SK-N-MC (cell line): ENCODE measurements at places on chromosomes 7 and 10.

GRCh38 chr7:105304040-105304895 is 84.5 kb downstream of the SRPK2 start:
- DNase-seq, result no peak

DNA sequence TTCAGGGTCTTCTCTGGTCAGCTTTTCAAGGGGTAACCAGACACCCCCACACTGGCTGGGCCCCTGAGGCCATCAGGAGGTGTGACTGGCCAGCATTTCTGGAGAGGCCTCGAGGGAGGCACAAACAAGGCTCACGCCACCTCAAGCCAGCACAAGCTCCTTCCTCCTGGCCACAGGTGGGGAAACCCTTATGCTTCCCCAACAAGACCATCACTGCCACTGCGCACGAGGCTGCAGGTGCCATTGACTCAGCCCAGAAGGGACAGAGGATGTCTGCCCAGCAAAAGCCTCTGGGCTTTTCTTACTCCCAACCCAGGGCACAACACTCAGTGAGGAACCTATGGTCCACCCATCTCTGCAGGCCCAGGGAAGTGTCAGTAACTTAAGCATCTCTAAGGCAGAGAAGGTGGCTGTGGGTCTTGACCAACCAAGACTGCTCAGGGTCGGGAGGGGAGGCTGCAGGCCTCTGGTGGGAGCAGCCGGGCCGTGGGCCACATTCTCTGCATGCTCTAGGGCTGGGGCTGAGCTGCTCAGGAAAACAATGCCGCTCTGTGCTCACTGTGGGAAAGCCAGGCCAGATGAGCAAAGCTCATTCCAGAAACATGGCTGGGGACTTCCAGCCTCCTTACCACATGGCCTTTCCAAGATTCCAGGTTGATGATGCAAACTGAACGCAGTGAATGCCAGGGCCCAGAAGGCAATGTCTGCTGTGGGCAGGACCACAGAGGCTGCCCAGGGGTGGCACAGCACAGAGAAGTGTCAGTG is 24.2 kb upstream of the RASSF4 start:
- no peak for DNase-seq

- no peak for DNase-seq
Observed at GRCh38 chr10:14325325-14325955, 5.3 kb downstream of the FRMD4A start.

DNA sequence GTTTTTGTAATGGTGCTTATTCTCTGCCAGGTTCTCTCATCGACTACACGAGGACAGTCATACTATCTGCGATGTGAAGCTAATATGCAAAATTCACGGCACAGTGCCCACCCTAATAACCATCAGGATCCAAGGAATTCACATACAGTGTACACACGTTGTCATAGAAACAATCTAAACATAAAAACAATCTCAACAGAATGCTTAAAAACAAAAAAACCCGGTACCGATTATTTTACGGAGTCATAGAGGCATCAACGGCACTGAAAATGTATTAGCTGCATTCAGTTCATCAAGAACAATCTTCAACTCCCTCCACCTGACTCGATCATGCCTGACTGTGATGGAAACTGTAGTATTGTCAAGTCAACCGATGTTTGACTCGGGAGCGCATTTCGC is 628 bp downstream of the MRPS33 start:
- no peak for DNase-seq

DNA sequence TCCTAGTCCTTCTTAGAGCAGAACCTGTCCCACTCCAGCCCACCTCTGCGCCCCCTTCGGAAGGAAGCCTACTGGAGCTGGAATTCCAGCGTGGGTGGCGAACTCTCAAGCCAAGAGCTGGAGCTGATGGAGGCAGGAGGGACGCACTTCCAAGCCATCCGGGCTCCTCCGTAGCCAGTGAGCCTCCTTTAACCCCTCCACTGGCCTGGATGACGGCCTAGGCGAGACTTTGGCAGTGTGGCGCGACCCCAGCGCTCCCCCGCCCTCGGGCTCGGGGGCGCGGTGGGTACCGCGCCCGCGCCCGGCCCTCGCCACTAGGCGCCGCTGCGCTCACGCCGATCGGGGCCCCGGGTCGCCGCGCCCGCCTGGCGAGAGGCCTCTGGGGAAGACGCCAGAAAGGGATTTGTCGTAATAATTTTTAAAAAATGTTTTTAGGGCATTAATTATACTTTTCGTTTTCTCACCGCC is 5.1 kb upstream of the EMX2 start:
- DNase-seq, result no peak

GRCh38 chr7:36372156-36372555 is 17.5 kb upstream of the ANLN start:
- no peak for DNase-seq

GRCh38 chr7:91474074-91474473 is 209.8 kb downstream of the FZD1 start:
- DNase-seq, result no peak

DNA sequence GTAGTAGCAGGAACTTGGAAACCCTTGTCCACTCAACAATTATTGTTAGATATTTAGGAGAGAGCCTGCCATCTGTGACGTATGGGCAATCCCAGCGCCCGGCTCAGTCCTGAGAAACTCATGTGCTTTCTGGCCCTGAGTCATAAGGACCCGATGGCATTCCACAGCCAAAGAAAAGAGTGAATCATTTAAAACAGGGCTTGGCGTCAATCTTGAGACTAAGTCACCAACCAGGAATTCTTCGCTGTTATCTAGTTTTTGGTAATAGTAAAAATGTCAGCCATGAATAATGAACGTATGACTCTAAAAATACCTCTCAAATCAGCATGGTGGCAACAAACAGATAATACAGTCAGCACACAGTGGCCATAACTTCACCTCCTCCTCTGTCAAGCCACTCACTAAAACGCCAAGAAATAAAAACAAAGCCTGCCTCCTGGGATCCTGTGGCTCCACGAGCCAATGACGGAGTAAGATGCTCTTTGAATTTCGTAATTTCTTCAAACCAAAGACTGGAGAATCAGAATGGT is 140.8 kb downstream of the ADAM12 start:
- DNase-seq, result no peak

DNA sequence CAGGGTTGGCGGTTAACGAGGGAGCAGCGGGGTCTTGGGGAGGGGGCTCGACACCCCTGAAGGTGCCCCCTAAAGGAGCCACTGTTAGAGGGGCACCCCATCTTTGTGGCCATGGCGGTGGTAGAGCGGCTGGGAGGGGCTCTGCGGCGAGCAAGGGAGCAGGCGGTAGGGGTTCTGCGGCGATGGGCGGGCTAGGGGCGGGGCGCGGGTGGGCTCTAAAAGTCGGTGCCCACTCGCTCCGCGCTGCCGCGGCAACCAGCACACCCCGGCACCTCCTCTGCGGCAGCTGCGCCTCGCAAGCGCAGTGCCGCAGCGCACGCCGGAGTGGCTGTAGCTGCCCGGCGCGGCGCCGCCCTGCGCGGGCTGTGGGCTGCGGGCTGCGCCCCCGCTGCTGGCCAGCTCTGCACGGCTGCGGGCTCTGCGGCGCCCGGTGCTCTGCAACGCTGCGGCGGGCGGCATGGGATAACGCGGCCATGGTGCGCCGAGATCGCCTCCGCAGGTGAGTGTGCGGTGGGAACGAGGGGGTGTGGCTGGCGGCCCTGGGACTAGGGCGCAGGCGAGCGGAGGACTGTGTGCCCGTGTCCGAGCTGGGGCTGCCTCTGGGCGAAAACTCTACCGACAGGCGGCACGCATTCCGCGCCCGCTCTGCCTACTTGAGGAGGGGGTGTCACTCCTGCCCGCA is at the start of gene MEST:
Gene MEST (plus strand): TSS at position 245 of the 682 bp plus-strand sequence. CDS start 229 bp downstream, at position 474.
- no peak for DNase-seq

GRCh38 chr7:154628556-154628955 is 374.4 kb downstream of the PAXIP1 start:
- DNase-seq, result no peak

- no peak for DNase-seq
Observed at GRCh38 chr7:137670222-137671064, 176.3 kb downstream of the DGKI start.

GRCh38 chr7:39300276-39300675 is 265.9 kb upstream of the YAE1 start:
- DNase-seq, result no peak

DNA sequence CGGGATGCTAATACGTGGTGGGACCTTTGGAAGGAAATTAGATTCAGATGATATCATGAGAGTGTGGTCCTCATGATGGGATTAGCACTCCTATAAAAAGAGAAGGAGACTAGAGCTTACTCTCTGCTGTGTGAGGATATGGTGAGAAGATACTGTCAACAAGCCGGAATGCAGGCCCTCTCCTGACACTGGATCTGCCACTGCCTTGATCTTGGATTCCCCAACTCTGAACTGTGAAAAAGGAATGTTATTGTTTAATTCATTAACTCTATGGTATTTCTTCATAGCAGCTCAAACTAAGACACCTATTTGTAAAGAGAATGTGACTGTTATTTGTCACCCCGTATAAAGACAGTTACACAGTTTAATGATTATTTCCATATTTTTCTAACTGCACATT is 1227.5 kb upstream of the C7orf33 start:
- no peak for DNase-seq

GRCh38 chr7:78578686-78579085 is 780.1 kb downstream of the PHTF2 start:
- no peak for DNase-seq

DNA sequence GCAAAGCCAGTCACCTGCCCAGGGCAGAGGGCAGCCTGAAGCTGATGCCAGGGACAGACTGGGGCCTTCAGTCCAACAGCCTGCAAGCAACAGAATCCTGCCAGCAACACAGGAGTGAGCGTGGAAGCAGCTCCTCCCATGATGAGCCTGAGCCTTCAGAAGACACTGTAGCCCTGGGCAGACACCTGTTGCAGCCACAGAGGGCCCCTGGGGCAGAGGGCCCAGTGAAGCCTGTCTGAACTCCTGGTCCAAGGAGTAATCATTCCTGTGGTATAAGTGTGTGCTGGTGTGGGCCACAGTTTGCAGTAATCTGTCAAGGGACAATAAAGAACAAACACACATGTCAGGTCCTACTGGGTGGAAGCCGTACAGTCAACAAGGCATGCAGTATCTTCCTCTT is 2.9 kb upstream of the PFKP start:
- DNase-seq, result no peak

DNA sequence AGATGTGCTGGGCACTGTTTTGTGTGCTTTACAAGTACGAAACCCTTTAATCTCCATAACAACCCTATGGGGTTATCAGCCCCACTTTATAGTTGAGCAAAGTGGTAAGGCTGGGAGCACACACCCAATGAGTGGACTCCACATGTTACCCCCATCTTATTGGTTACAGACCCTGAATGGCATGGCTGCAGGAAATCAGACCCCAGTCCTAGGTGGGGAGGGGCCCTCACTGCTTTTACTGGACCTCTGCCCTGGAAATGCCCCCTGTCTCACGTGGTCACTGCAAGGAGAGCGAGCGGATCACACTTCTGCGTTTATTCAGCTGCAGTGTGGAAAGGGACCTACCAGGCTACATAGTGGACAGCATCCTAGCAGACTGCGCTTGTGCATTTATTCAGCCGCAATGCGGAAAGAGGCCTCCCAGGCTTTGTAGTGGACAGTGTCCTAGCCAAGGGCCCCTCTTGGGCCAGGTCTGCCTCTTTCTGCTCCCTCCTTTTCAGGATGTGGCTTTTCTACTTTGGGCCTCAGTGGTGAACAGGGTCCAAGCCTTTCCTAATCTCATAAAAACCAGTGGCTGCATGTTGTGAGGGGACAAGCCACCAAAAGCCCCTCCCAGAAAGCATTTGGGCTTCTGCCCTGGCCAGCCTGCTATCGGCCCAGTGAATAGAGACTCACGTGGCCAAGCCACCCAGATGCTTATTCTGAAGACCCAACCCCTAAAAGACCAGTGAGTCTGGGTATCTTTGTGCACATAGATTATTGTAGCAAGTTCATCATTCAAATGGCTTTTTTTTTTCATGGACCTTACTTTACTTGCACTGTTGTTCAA is 405.7 kb upstream of the RNF32 start:
- DNase-seq, result no peak

DNA sequence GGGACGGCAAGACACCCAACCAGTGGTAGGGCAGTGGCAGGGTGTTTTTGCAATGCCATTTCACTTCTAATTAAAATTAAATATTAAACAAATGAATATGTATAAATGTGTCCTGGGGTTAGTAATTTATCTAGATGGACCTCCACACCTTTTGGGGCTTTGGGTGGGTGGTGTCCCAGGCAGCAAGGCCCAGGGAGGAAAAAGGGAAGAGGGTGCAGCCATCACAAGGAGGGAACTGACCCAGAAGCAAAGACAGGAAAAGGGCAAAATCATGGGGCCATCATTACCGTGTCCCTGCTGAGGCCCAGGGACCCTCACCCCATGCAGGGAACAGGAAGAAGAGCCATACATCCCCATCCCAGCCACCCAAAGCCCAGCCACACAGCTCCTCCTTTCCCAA is 204.6 kb downstream of the GRID1 start:
- no peak for DNase-seq

DNA sequence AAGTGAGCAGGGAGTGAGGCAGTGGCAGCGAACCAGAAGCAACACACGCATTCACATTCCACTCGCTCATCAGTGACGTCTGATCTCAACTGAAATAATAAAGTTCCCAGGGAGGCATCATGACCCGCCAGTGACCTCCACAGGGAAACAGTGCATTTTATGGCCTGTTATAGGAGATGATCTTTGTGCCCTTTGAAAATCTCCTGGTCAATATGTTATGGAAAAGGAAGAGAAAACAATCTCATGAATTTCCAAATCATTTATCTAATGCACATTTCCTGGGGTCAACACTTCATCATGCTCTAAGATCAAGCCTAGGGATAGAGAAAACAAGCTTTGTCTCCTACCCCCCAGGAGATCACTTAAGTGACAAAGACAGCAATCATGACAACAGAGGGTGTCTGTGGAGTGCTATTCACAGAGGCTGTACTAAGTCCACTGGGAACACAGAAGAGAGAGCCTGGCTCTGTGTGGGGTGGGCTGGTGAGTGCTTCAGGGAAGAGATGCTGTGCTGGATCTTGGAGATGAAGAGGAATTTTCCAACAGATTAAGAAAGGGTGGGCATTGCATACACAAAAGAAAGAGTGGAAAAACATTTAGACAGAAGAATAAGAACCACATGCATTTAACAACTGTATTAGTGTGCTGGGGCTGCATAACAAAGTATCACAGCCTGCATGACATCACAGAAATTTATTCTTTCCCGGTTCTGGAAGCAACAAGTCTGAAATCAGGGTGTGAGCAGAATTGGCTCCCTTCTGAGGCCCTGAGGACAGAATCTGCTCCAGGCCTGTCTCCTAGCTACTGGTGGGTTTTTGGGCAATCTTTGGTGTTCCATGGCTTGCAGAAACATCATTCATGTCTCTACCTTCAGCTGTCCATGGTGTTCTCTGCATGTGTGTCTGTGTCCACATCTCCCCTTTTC is 613.9 kb upstream of the IGFBP3 start:
- no peak for DNase-seq

GRCh38 chr7:6198689-6199595 is 73.5 kb downstream of the CYTH3 start:
- DNase-seq, result no peak

DNA sequence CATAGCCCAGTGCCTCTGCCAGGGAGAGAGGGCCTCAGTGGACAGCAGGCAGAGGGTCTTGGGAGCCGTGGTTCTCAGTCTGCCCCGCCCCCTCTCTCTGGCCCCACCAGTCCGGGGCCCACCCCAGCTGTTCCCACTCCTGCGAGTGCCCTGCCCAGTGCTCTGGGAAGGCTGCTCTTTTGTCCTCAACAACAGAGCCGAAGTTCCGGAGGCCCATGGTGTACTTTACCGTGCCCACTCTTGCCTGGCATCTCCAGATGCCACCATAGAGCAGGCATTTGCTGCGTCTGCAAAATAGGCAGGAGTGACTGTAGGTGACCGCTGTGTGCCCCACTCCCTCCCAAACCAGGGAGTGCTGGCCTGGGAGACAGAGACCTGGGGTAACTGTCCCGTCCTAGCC is 29.3 kb upstream of the PCBD1 start:
- no peak for DNase-seq
